NCI-H2107 (cell line): ENCODE measurements at places on chromosomes 1 and 21.
A peak's percentile ranks its signal among the peaks of the same experiment; 100 is the strongest.

DNA sequence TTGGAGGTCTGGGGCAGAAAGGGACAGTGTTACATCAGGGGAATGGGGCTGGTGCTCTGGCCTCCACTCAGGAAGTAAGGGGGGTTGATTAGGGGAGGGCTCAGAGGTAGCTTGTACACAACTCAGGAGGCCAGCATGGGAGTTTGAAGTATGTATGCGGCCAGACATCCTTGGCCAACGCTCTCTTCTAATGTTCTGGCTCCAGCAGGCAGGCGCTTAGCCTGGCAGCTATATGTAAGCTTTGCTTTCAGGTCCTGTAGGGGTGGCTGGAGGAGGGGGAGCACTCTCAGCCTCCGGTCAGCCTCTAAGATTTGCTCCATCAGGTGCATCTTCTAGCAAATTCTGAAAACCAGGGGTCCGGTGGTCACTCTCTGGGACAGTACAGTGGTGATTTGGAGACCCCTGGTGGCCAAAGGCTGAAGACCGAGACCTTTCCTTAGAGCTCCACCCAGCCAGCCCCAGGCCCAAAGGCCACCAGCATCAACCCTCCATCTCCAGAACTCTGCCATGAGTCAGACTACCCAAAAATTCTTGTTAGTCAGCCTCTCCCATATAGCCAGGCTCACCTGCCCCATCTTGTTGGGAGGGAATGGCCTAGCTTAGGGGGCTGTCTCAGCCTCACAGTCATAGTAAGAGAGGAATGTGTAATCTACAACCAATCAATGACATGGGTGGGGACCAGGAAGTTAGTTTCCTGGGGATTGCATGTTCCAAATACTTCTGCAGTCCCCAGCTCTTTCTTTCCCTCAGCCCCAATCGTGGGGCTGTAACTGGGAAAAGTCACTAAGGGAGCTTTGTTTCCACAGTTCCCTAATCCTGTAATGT, 9.7 kb upstream of the COL8A2 start:
- DNase-seq: no peak

GRCh38 chr1:76330991-76331603, 256.6 kb downstream of the ST6GALNAC3 start:
- DNase-seq: peak; percentile 71

DNA sequence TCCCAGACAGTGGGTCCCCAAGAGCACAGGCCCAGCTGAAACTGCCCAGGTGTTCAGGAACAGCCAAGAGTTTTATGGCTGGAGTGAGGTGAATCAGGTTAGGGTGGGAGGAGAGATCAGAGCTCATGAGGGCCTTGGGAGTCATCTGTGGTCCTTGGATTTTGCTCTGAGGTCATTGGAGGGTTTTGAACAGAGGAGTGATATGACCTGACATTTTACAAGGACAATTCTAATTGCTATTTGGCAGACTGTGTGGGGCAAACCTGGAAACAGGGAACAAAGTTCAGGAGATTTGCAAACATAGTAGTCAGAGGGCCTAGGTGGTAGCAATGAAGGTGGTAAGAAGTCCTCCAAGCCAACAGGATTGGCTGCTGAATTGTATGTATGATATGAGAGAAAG, 31.1 kb upstream of the LRRN2 start:
- DNase-seq: no peak

GRCh38 chr1:212915245-212916091, 34.9 kb upstream of the VASH2 start:
- DNase-seq: no peak

GRCh38 chr1:167057241-167057688, 32.9 kb downstream of the GPA33 start:
- peak; percentile 70 for DNase-seq

DNA sequence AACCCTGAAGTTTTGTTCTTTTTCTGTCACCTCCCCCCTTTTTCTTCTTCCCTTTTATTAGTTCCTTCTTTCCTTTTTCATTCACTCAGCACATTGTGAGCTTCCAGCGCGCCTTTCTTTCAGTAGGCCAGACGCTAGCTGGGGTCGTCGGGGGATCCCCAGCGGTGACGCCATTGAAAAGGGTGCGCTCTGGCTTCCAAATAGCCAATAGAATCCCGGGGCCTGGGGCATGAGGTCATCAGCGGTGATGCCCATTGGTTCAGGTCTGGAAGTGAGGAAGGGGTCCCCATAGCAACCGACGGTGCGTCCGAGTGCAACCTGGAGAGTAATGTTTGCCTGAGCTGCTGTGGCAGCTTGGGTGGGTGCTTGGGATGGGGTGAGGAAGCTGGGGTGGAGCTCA, 6.9 kb upstream of the EFNA3 start:
- no peak for DNase-seq

DNA sequence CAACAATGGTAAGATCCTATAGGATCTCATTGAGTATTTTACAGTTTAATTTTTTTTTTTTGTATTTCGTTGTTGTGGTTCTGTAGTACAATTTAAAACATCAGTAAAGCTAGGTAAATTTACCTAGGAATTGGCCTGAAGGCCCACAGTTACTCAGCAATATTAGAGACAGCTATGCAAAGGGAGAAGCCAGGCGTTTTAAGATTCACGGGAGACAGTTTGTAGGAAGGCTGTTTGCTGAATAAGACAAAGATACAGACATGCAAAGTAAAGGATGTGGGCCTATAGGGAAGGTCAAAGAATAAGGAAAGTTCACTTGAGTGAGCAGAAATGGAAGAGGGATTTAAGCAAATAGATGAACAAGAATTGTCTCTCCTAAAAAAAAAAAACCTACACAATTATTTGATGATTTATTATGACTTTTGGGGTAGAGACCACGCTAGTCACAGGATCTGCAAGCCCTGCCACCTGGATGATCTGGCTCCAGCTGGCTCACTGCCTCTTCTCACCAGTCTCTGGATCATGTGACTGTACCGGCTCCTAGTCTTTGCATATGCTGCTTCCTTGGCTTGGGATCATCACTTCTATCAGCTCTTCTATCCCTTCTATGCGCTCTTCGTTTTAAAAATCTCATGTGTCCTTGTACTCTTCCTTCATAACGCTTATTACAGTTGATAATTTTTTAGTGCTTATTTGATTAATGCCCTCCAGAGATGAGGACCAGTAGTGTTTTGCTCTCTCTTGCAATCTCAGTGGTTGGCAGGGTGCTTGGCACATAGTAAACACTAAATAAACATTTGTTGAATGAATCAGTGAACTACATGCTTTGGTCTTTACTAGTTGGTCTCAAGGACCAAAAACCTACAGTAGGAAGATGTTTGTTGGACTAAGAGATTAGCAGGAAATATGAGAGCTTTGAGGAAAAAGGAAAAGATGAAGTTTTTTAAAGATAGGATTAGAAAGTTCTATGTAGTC, 14.1 kb downstream of the DYRK1A start:
- DNase-seq: no peak

DNA sequence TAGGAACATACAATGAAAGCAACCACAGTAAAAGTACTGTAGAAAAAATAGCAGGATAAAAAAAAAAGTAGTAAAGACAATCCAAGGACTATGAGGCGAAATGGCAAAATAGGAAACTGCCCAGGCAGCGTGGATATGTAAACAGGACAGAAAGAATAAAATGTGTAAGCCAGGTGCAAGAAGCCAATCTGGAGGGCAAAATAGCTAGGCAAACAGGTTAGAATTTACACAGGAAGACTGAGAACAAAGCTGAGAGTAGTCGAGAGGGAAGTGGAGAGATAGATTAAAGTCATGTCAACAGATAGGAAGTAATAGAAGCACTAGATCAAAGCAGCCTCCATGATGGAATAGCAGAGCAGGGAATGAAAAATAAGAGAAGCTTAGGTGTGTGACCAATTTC, 124.2 kb upstream of the B3GALT2 start:
- DNase-seq: peak; percentile 7

DNA sequence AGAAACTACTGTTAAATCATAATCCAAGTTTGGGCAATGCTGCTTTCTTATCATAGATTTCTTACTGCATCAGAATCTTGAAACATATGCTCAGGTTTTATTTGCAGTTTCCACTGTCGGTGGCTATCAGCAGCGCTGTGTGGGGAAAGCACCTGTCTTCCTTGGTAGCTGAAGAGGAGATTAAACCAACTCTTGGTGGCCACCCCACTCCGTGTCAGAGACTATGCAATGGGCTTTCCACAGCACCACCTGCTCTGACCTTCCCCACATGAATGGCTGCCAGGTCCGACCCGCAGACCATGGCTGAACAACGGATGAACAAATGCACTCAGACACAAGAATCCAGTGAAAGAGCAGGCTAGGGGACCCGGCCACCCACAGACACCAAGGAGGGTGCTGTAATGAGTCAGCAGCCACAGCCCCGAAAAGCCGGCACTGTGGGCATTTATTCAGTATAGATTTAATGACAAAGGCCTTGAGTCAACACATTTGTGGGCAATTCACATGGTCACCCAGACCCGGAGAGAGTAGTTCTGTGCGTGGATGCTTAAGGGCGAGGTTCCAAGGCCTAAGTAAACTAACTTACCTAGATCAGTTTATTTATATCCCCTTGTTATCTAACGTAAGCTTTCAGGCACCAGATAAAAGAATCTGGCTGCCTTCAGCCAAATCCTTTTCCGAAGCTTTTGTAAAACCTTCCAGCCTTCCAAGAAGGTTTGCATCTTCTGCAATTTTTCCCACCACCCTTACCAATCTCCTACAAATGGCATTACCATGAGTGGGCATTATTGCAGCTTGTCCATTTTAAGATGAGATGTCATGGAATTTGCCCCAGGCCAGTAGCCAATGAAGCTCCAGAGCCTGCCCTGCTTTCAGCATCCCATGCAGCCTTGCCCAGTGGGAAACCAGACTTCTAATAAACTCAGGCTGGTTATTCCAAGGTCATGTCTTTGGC, 82.7 kb downstream of the HLCS start:
- DNase-seq: no peak

DNA sequence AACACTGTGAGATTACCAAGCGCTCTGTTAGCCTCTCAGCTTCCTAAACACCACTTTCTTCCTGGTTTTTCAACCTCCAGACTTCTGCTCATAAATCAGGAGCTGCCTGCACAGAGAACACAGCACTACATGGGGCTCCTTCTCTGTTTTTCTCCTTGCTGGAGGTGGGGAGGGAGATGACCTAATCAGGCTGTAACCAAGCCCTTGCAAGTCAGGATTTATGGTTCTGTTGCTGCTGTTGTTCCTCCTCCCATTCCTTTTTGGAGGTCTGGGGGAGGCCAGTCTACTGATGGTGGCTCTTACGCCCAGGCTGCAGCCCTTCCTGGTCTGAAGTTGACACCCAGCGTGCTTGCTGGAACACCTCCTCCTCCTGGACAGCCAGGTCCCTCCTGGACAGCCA, 80.9 kb upstream of the AJAP1 start:
- DNase-seq: no peak

- no peak for DNase-seq
Measured at GRCh38 chr1:97758541-97759057, 162.2 kb downstream of the DPYD start.

- no peak for DNase-seq
Measured at GRCh38 chr1:6867729-6868659, 82.7 kb downstream of the CAMTA1 start.

DNA sequence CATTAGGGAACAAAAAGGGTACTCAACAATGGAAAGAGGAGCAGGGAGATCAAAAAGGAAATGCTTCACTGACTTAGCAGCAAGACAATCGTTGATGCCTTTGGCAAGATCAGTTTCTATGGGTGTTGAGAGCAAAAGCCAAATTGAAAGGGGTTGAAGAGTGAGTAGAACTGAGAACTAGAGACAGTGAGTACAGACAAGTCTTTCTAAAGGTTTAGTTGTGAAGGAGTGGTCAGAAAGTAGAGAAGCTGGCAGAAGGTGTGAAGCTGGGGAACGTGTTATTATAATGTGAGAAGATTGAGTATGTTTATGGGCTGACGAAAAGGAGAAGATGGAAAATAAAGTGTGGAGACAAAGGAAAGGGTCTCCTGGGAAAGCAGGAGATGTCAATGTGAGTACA, 221.2 kb upstream of the USP25 start:
- DNase-seq: no peak

DNA sequence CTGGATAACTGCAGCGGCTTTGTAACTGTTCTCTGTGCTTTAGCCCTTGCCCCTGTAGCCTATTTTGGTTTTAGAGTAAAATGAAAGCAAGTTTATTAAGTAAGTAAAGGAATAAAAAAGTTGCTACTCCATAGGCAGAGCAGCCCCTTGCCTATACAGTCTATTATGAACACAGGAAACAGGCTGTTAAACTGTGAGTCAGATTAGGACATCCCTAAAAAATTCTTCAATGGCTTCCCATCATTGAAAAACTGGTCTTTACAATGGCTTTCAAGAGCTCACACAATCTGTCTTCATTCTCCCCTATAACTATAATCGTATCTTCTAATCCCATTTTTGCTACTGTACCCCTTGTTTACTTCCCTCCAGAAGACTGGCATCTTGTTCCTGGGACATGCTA, 43.0 kb downstream of the ATG4C start:
- no peak for DNase-seq

GRCh38 chr1:110462964-110463363, 12.0 kb downstream of the PROK1 start:
- no peak for DNase-seq

DNA sequence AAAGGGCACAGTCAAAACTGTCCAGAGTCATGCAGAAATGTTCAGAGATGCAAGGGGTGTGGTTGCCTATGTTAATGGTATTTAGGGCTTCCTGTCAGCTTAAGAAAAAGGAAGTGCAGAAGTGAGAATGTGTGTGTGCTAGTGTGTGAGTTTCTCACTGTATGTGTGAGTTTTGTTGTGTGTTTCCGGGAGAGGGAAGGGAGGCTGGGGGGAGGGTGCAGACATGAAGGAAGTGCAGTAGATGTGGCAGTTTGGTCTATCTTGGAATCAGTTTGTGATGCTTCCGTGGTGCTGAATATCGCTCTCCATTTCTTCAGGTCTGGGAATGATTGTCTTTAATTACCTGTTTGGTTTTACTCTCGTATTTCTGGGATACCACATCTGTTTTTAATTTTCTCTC, 16.5 kb upstream of the ATP6V1G3 start:
- DNase-seq: no peak

- no peak for DNase-seq
Measured at GRCh38 chr1:170716835-170717429, 53.0 kb downstream of the PRRX1 start.

DNA sequence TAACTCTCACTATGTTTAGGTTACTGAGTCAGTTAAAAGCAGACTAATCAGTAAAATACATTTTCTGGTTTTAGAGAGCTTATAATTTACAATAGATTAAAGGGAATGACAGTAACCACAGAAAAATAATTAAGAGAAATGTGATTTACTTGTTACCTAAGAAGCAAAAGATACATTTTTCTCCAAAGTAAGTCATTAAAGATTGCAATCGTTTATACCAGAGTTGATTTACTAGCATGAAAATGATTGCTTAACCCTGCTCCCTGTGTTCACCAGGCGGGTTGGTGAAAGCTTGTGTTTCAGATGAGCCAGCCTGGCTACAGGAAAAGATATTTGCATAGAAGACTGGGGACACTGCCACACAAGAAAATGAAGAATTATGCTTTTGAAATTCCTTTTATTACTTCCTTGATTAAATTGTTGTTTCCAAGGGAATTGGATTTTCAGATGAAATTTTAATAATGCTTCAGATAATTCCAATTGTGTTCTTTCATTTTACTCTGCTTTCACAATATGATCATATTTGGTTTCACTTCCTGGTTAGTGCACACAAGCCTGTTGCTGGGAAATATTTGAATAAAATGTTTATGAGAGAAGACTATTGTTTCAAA, 27.9 kb downstream of the LRRC8B start:
- DNase-seq: peak; percentile 75
